Activated T-helper 1 cell treated with anti-CD3 and anti-CD28 coated beads, Interleukin-2, amount 50 U/mL, for 16 hours (primary cell): ENCODE measurements at places on chromosomes 4 and X.

GRCh38 chr4:8849266-8850073 lies 22.2 kb downstream of the HMX1 start:
- no peak for DNase-seq

DNA sequence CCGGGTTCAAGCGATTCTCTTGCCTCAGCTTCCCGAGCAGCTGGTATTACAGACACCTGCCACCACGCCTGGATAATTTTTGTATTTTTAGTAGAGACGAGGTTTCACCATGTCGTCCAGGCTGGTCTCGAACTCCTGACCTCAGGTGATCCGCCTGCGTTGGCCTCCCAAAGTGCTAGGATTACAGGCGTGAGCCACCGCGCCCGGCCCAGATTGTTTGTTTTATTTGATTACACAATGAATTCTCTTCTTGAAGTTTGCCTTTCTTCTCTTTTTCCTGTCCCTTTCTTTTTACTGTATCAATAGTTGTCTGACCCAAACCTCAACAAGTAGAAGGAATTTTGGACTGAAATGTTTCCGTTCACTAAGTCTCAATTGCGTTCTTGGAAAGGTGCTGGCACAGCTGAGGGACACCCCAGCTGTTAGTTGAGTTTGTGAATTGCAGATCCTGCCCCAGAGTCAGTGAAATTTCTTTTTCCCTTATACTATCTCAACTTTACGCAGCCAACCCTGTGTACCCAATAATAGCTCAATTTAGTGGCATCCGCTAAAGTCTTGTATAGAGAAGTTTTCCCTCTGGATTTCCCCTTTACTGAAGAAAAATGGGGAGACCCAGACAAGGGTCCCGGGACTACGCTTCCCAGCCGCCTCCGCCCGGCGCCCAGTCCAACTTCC lies 639 bp upstream of the MTM1 start:
- DNase-seq = no peak

GRCh38 chr4:94442251-94442650 lies 9.5 kb upstream of the PDLIM5 start:
- no peak for DNase-seq

- DNase-seq = no peak
Observed at GRCh38 chr4:6470502-6471306, 1.7 kb downstream of the PPP2R2C start.

DNA sequence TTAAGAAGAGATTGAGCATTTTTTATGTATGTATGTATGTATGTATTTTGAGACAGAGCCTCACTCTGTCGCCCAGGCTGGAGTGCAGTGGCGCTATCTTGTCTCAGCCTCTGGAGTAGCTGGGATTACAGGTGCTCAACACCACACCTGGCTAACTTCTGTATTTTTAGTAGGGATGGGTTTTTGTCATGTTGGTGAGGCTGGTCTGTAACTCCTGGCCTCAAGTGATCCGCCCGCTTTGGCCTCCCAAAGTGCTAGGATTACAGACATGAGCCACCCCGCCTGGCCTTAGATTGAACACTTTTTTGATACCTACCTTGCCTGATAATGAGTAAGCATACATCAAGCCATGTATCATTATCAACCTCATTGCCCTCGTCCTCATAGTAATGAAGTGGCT lies 2.7 kb downstream of the N4BP2 start:
- DNase-seq = no peak

DNA sequence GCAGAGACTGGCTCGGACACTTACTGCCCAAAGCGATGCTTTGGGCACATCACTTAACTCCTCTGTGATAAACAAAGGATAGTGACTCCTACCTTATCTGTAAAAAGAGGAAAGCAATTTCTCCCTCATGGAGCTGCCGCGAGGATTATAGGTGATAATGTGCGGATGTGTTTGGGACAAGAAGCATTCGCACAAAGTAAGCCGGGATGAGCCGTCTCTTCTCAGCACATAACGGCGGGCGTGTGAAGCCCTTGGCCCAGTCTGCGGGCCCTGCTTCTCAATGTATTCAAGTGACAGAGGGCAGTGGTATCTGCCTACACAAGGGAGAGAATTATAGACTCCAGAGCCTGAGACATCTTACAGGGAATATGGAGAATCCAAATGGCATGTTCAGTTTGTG lies 550.3 kb upstream of the CPEB2 start:
- no peak for DNase-seq

DNA sequence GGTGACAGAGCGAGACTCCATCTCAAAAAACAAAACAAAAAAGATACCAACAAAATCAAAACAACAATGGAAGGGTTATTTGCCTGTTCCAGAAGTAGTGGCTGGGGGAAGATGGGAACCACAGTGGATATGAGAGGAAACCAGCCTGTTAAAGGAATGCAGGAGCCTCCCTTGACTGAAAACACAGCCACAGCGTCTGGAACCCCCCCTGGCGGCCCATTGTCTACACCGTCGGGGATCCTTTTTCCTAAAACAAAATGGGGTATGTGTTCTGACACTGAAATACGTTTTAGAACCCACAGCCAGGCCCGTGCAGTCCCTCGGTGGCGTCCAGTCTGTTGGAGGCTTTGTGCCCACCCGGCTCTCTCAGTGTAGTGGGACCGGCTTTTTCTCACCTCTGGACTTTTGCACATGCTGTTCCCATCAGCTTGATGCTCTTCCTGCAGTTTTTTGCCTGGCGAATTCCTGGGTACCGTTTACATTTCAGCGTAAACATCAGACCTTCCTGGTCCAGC lies 19.6 kb downstream of the PIGG start:
- no peak for DNase-seq

DNA sequence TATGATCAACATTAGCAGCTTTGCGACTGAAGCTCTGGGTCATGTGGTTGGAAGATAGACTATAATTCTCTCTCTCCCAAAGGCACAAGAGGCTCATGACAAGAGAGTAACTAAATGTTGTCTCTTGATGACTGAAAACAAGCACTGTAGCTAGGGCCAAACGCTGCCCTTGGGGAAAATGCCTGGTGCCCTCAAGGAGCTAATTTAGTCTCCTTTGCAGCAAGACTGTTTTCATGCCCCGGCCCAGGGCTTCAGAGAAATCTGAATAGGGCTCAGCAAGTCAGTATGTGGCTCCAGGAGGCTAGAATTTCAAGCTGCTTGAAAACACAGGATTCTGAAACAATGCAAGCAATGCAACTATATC lies 411.9 kb downstream of the GPAT3 start:
- DNase-seq = no peak

DNA sequence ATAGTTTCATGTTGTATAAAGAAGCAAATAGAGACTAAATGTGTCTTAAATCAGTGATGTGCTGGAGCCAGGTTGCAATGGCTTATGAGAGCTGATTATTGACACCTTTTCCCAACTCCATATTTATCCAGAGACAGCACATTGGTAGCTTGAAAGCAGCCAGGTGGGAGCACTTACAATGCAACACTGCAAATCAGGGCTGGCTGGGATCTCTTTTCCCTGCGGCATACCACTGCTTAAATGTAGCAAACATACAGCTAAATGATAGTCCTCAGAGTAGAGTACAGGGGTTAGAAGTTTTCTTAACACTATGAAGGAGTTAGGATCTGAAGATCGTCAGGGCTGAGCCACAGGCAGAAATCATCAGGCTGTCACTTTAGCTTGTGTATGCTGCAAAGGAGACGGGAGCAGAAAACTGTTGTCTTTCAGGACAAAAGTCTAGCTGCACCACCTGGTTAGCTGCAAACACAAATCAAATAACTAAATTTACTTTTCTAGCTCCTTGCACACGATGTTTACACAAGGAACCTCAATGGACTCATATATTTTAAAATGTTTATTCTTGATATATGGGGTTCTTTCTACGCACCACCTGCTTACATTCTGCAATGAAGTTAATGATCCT lies 527.3 kb downstream of the TLL1 start:
- DNase-seq = no peak

DNA sequence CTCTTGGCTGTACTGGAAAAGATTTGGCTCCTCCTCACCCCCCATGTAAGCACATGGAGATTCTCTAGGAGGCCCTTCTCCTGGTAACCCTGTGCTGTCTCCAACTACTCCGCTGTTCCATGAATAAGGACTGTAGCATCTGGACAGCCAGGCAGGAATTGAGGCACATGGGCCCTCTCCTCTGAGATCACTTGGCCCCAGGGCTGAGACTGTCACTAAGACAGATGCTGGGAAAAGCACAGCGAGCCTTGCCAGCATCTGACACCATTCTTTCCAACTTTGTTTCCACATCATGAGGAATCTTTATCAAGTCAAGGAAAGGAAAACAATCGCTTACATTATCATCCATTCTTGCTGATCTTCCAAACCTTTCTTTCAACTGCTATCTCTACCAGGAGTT lies 222.6 kb upstream of the INTU start:
- DNase-seq = no peak

- DNase-seq = no peak
Observed at GRCh38 chr4:55927803-55928437, 20.8 kb upstream of the CEP135 start.

GRCh38 chrX:80246271-80246670 lies 174.0 kb upstream of the TENT5D start:
- DNase-seq = no peak

GRCh38 chrX:152926279-152926678 lies 28.4 kb downstream of the ZNF185 start:
- DNase-seq = peak; percentile 13

- DNase-seq = no peak
Observed at GRCh38 chr4:24965627-24966026, 52.8 kb upstream of the CCDC149 start.
